ENCODE measurements at places on chromosomes 2 and 18.

DNA sequence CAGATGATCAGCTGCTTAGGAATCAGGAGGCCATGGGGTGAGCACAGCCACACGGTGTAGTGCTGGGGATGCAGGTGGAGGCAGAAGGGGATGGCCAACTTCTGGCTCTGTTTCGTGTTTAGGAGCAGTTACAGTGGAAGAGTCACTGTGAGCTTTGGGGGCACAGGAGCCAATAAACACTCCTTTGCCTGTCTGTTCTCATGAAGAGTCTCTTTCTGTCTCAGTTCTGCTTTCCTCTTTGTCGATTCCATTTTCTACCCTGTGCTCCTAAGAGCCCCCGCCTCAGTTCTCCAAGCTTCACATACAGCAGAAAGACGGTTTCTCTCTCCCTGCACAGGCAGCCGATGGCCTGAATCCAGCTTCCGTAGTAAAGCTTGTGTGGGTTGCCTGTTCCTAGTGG, 21.0 kb upstream of the RRM2 start:
- H3K27ac ChIP-seq: no peak overlapping the region
- peaks cover 25% of the 10 kb centered on the region for H3K27me3 ChIP-seq
- H3K36me3 ChIP-seq: peaks cover 2% of the 10 kb centered on the region
- DNase-seq: no peak
- H3K4me1 ChIP-seq: peaks cover under 1% of the 10 kb centered on the region

GRCh38 chr2:166341426-166341825, 34.3 kb downstream of the SCN9A start:
- H3K4me3 ChIP-seq: no peak overlapping the region
- DNase-seq: no peak
- no peak overlapping the region for H3K27ac ChIP-seq
- H3K27me3 ChIP-seq: no peaks in the 10 kb centered on the region
- H3K36me3 ChIP-seq: no peaks in the 10 kb centered on the region

DNA sequence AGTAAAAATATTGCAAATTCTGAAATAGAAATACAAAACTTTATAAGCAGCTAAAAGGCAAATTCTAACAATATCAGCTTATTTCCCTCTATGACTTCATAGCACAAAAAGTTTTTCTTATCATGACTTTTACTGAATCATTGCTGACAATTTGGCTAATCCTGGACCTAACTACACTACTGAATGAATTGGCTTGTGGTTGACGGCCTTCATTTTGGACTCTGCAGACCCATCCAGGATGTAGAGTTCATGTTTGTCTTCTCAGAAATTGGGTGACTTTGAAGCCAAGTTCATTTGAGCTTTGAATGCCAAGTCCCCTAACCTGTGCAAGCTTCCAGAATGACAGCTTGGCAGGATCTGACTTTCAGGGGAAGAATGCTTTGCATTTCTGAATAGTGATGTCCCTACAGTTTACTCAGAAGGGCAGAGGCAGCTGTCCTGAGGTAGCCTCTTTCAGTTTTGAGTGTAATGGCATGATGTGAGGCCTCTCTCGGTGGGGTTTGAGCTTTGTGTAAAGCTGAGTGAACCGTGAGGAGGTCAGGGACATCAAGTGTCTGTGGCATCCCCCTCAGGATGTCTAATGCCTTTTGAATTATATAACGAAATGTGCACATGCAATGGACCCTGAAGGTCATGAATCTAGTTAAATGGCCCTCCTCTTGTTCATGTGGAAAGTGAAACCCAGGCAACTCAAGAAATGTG, 48.0 kb downstream of the EFEMP1 start:
- H3K27me3 ChIP-seq: peaks cover 7% of the 10 kb centered on the region
- H3K4me1 ChIP-seq: no peaks in the 10 kb centered on the region
- H3K36me3 ChIP-seq: no peaks in the 10 kb centered on the region
- DNase-seq: no peak
- no peak overlapping the region for H3K27ac ChIP-seq

DNA sequence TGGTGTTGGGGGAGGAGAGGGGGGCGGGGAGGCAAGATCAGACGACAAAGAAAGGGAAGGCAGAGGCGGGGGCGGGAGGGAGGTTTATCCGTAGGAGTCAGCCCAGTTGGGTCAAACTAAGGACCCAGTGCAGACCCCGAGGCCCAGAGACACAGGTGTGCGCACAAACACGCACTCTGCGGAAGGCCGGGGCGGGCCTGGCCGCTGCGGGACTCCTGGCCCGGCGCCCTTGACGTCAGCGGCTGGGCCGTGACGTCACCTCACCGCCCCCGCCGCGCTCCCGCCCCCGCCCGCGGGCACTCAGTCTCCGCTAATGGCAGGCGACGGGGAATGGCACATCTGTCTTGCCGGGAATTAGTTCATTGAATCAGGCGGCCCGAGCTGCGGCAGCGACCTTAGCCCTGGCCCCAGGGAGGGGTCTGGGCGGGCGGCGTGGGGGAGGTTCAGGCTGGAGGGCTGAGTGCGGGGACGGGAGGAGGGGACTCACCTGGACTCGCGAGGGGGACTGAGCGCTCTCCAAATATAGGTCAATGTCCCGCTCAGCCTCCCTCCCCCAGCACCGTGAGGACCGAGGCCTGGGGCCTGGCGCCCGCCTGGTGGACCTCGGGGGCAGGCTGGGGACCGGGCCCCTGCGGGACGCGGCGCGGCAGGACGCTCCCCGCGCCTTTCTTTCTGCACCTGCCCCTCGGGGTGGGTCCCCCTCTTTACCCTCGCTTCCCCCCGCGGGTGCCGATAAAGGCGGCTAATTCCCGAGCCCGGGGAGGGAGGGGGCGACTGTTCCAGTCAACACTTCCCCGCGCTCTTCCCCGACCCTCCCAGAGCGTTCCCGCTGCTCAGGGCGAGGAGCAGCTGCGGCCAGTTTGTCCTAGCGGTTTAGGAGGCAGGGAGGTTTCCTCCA, 15.5 kb upstream of the ECEL1 start:
- peak; percentile 24 for DNase-seq
- H3K27me3 ChIP-seq: peaks cover 71% of the 10 kb centered on the region
- H3K36me3 ChIP-seq: peaks cover 3% of the 10 kb centered on the region
- H3K4me3 ChIP-seq: peak overlapping the region; percentile 66
- H3K4me1 ChIP-seq: peaks cover 8% of the 10 kb centered on the region
- H3K27ac ChIP-seq: peak overlapping the region; percentile 6

- no peaks in the 10 kb centered on the region for H3K4me1 ChIP-seq
- H3K36me3 ChIP-seq: no peaks in the 10 kb centered on the region
- H3K27ac ChIP-seq: no peak overlapping the region
- DNase-seq: no peak
- no peak overlapping the region for H3K4me3 ChIP-seq
- H3K27me3 ChIP-seq: no peaks in the 10 kb centered on the region
Measured at GRCh38 chr2:141207036-141207385, 923.8 kb downstream of the LRP1B start.

Data from T-helper 17 cell (primary cell).